Kidney (tissue), 22 donors: ENCODE measurements at places on chromosomes 2 and 18. TPM values are rescaled to one million over a fixed set of nuclear protein-coding genes. Genes with fewer than 3 reads are reported as not detected.
A peak's percentile ranks its signal among the peaks of the same experiment; 100 is the strongest.

DNA sequence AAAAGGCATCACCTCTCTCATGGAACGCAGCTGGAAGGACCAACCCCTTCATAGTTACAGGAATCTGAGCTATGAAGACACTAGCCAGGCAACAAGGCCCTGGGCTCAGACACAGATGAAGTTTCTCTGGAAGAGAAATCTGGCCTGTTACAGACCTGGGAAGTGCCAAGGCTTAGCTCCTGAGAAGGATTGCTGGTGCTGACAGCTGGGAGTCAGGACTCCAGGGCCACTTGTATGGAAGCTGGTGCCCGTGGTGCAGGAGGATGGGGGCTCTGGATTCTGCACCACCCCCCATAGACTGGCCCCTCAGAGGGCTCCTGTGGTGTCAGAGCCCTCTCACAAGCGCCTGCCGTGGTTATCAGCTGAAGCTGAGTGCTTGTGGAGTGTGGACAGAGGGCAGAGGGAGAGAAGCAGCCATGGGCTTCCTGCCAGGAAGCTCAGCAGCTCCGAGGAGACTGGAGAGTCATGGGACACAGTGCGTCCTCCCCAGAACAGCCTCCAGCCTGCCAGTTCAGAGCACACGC, 87.3 kb upstream of the LCLAT1 start:
- peaks cover 10% of the 10 kb centered on the region for H3K4me1 ChIP-seq
- H3K27ac ChIP-seq = peak overlapping the region; percentile 65
- no peaks in the 10 kb centered on the region for H3K27me3 ChIP-seq
- no peak overlapping the region for H3K4me3 ChIP-seq

DNA sequence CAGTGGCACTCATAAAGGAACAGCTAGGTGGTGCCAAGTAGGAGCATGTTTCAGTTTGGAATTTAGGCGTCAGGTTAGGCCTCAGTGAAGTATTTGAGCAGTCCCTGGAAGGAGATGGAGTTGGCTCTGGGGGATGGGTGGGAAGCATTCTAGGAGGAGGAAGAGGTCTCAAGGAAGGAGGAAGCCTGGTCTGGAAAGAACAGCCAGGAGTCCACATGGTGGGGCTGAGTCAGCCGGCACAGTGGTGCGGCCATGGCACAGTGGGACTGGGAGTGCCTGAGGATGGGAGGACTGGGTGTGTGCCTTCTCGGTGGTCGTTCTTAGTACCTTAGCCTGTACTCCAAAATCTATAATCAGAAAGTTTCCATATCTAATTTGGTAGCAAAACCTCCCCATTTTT, 373.3 kb downstream of the PTPRM start:
- H3K27ac ChIP-seq = no peak overlapping the region
- H3K27me3 ChIP-seq = no peaks in the 10 kb centered on the region
- no peaks in the 10 kb centered on the region for H3K36me3 ChIP-seq
- H3K4me1 ChIP-seq = peaks cover 7% of the 10 kb centered on the region
- H3K4me3 ChIP-seq = no peak overlapping the region
- no peak for DNase-seq

- DNase-seq = no peak
- no peak overlapping the region for H3K4me3 ChIP-seq
- no peak overlapping the region for H3K27ac ChIP-seq
- H3K27me3 ChIP-seq = no peaks in the 10 kb centered on the region
- no peaks in the 10 kb centered on the region for H3K4me1 ChIP-seq
Measured at GRCh38 chr2:5720426-5720825, 28.2 kb downstream of the SOX11 start.

Gene LCT
- 0.19 TPM for polyA plus RNA-seq

Gene TMEM127
- polyA plus RNA-seq = 37.4 TPM
